ENCODE measurements at places on chromosomes 2 and 18.

- no peak for DNase-seq
Observed at GRCh38 chr18:61132031-61132430, 201.2 kb upstream of the CDH20 start.

GRCh38 chr2:12731701-12732280 is 15.1 kb downstream of the TRIB2 start:
- no peak for DNase-seq

DNA sequence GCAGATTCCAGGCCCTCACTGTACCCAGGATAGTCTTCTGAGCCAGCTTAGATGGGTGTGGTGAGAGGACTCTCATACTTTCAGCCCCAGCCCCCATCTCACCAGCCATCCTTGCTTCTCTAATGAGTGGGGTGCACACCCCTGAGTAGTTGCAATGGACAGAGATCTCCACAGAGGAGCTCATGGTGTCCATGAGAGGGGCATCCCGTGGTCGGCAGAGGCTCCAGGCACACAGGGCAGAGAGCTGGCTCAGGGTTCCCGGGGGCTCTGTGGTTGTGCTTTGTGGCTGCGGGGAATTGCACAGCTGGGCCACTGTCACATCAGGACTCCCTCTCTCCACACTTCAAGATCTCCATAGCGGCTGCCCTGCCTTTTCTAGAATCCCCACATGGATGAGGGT is 226.0 kb upstream of the PXDN start:
- no peak for DNase-seq

GRCh38 chr2:32436150-32436549 is 79.3 kb downstream of the BIRC6 start:
- DNase-seq = no peak

DNA sequence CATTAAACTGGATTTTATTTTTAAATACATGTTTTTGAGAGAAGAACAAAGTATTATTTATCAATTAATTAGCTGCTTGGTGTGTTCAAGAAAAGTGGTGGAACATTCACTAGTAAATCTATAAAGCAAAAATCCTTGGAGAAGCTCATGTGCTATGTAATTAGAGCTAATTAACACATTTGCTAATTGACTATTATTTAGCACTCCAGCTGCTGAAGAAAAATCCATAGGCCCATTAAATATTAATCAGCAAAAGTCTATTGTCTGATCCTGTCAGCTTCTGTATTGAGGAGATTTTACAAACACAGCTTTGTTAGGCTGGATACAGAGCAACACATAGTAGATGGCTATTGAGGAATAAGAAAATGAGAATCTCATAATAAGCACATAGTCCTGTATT is 336.1 kb downstream of the RBM43 start:
- DNase-seq = no peak

DNA sequence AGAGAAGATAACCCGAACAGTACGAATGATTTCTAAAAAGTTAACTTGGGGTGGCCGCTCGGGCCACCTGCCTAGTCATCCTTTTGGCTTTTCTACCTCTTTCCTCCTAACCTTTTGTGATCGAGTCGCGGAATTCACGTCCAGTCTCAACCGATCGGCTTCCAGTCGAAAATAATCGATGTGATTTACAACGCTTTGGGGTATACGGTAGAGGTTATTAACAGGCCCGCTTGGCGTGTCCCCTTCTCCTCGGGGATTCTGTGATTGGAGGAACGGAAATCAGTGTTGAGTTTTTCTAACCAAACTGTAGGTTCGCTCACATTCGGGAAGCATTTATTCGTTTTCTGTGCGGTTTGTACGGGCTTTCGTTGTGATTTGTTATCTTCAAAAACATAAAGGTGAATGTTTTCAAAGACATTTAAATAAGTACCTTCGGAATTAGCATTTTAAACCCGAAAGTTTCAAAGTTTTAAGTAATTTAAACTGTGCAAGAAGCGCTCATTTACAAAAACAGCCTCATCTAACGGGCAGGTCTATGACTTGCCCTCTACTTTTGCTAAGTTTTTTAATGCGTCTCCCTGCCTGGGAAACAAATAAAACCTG is 588 bp upstream of the FOXI3 start:
- peak; percentile 38 for DNase-seq

DNA sequence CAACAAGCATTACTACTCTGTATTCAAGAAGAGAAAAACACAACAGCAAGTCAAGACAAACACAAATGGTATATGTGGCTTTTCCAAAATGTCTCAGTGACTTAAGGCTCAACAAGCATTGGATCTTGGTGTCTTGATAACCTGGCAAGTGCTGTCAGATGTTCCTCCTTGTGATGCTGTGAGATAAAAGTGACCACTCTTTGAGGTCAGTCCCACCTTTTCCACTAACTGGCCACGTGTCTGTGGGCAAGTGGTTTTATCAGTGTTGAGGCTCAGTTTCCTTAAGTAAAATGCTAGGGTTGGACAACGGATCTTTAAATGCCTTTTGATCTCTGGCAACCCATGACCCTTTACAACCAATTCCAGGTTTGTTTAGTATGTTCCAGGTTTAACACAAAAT is 98.7 kb downstream of the BCL2 start:
- DNase-seq = no peak
